Activated T-helper 1 cell treated with anti-CD3 and anti-CD28 coated beads, Interleukin-2, amount 50 U/mL, for 16 hours (primary cell): ENCODE measurements at places on chromosomes 2 and 18.

GRCh38 chr18:75544496-75544895 is 117.0 kb upstream of the SMIM21 start:
- DNase-seq: no peak

- DNase-seq: no peak
Measured at GRCh38 chr2:23456396-23456795, 71.4 kb downstream of the KLHL29 start.

DNA sequence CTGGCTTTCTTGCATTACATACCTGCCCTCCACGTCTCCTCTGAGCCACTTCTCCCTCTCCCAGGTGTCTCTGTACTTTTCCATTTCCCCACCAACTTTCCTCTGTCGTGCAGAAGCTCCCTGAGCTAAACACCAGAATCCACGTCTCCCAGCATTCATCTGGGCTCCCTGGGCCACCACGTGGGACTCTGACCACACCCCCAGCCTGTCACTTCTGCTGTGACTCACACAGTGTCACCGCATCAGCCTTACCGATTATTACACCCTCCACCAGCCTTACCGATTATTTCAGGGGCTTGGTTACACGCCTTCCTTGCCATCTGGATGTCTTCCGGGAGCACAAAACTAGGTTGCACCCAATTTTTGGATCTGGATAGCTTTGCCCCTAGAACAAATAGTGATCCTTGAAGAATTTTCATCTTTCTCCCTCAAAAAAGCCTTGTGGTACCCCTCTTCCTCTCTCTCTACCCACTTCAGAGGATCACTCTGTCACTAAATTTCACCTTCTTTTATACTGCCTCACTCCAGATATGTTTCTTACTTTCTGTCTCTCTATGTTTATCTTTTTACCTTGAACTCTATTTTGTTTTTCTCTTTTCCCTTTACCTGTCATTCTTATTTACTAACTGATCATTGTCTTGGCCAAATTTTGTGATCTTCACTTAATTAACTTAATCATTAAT is 136.9 kb upstream of the CAB39 start:
- DNase-seq: peak; percentile 6

- no peak for DNase-seq
Measured at GRCh38 chr2:43333101-43333655, 106.8 kb upstream of the ZFP36L2 start.

DNA sequence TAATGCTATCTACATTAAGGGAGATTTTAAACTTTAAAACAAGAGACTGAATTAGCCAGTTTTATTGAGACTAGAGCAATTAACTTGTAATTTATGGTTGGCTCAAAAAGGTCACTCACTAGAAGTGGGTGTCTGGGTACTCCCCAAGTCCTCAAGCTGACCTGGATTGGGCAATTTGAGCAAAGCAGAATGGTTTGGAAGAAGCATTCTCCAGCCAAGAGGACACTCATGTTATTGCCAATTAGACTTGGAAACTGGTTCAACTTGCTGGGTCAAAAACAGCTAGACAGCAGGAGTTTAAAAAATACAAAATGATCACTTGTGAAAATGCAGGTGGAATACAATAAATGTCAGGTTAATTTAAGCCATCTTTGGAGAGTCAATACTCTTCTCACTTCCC is 29.5 kb upstream of the MYO1B start:
- DNase-seq: no peak

- no peak for DNase-seq
Measured at GRCh38 chr18:79900610-79901570, 50.6 kb downstream of the SLC66A2 start.

GRCh38 chr18:23704806-23705205 is 15.6 kb downstream of the LAMA3 start:
- no peak for DNase-seq

- no peak for DNase-seq
Measured at GRCh38 chr2:203949228-203949627, 12.7 kb downstream of the ICOS start.
